ENCODE measurements at places on chromosomes 6 and 20. TPM values are rescaled to one million over a fixed set of nuclear protein-coding genes. Genes with fewer than 3 reads are reported as not detected.

DNA sequence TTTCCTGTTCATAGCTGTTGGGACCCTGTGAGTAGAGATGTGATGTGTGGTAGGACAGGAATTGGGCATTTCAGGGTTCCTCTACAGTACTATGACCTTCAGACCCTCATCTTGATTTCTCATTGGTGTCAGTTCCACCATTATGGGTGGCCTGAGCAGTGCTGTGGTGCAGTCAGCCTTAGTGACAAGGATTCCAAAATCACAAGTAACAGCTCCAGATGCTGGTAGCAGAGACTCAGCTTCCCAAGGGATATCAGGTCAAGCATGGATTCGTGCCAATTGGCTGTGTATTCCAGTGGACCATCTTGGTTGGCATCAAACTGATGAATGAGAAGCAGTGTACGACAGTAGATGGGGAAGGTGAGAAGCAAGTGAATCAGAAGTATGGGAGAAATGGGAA is 3.8 kb downstream of the SMIM26 start:
- DNase-seq, result no peak

DNA sequence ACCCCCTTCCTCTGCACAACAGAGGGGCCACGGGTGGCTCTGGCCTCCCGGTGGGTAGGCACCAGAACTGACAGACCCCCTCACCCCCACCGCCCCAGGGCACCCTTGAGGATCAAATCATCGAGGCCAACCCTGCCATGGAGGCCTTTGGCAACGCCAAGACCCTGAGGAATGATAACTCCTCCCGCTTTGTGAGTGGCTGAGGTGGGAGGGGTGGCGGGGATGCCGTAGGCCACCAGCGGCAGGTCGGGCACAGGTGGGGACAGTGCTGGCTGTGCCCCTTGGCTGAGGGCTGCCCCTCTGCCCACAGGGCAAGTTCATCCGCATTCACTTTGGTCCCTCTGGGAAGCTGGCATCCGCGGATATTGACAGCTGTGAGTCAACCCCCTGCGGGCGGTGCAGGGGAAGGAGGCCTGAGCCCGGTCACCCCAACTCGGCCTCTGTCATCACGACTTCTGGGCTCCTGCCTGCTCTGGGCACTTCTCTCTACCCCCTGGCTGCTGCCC is 29.1 kb downstream of the MYH7B start:
- no peak for DNase-seq

TRIM31 gene
- not detected for total RNA-seq

- no peak for DNase-seq
These were observed 1.5 kb downstream of the TP53INP2 start for GRCh38 chr20:34705397-34706301.

DNA sequence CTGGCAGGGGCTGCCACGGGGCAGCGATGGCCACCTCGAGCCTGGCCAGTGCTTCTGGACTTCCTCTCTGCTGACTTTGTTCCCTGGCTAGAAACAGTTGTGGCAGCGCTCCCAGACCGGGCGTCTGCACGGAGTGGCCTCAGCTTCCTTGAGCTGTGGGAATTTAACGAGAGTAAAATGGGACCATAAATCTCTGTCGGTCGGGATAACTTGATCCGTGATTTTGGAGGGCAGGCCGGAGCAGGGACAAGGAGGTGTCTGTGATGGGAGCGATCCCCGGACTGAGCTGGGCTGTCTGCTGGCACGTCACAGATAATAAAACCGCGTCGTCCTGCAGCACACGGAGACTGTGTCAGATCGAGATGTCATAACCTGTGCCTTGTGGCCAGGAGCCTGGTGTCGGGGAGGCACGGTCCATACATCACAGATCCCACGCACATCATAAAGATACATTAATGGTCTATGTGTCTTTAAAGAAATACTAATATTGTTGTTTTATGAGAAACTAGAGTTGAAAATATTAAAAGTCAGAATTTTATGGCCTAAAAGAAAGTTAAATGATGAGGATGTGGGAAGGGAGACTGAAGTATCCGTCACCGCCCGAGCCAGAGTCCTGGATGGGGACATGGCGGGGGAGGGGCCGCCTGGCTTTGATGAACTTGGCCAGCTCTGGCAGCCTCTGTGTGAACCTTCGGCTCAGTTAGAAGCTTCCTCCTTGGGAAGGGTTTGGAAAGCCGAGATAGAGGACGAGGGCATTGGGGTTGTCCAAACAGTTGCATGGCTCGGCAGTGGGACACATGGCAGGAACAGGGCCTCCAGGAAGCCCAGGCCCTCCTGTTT is 6.5 kb upstream of the RBBP8NL start:
- no peak for DNase-seq

FAXC gene
- total RNA-seq, result not detected

DNA sequence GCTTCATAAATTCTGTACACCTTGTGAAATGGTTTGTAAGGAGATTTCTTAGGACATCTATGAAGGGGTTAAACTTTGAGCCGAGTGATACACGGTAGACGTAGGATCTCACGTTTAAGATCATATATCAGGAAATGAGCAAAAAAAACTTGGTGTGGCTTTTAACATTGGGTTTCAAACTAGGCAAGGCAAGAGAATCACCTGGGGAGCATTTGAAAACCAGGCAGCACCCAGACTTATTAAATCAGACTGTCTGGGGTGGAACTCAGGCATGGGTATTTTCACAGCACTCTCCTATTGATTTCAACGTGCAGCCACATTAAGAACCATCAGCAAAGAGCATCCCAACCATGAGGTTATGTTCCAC is 26.4 kb downstream of the LY86 start:
- no peak for DNase-seq

CCDC28A gene
- total RNA-seq, result 13.5 TPM

BPI gene
- not detected for total RNA-seq

GRCh38 chr6:54681987-54682386 is 164.6 kb upstream of the FAM83B start:
- DNase-seq, result no peak

GRCh38 chr20:49115564-49115963 is 69.5 kb downstream of the CSE1L start:
- no peak for DNase-seq

DNA sequence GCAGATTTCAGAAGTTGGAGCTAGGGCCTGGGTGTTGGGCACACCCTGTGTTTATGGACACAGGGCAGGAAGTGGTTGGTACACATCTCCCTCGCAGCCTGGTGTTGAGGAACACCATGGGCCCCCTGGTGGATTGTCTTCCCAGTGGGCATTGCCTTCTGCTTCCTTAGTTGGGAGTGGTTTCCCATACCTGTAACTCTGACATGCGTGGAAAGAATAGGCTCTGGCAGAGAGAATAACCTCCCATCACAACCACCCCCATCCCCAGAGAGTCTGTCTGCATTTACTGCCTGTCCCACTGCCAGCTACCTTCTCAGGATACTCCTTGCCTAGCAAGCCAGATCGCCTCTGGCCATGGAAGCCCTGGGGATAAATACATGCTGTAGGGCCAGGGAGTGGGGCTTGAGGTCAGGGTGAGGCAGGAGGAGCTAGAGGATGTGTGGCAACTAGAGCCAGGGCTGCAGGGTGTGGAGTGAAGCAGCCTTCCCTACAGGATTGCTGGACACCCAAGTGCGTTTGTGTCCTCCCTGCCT is 14.7 kb downstream of the LRRC73 start:
- DNase-seq, result no peak

GRCh38 chr20:53757472-53757913 is 163.9 kb upstream of the ZNF217 start:
- no peak for DNase-seq

LRFN2 gene
- 0.50 TPM for total RNA-seq

- no peak for DNase-seq
These were observed 70.4 kb downstream of the BACH2 start for GRCh38 chr6:90226257-90226656.

RIMS4 gene
- not detected for total RNA-seq

COX4I2 gene
- total RNA-seq, result not detected

DNA sequence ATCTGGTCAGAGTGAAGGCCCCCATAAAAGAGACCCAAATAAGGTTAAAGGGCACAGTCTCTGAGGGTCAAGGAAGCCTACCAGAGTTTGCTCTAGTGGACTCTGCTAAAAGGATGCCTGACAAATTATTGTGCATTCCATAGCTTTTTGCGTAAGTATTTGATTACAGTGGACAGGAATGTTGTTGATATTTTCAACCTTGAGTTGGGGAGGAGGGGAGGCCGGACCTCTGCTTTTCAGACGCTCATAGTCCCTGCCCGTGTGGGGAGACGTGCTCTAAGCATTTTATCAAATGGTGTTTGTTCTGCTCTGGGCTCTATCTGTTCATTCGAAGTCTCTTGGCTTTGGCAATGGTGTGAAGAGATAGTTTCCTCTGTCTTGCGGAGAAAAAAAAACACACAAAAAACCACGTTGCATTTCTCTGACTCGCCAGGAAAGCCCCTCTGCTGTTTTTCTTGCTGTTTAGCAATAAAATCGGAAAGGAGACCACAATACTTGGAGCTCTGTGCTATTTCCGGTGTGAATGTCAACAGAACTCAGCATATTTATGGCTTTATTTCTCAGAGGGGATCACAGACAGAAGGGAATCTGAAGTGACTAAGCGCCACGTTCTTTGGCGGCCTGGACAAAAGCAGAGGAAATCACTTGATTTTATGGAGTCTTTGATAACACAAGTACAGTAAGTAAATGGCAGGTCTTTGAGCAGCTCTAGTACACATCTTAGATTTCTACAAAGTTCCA is 159.8 kb downstream of the ZFP64 start:
- DNase-seq, result peak; percentile 85

CGA gene
- total RNA-seq, result not detected

GRCh38 chr6:83008626-83009025 is 57.0 kb downstream of the UBE3D start:
- no peak for DNase-seq

DUSP15 gene
- not detected for total RNA-seq

SLC2A10 gene
- total RNA-seq, result 0.64 TPM

All from natural killer cell treated with Interleukin-12 subunit alpha and Interleukin-12 subunit beta and Interleukin-15 and Interleukin-18, amount 100 ng/mL, for 72 hours (primary cell).